SJSA1 (cell line): ENCODE measurements at places on chromosomes 5 and 9. TPM values are rescaled to one million over a fixed set of nuclear protein-coding genes. Genes with fewer than 3 reads are reported as not detected.

DNA sequence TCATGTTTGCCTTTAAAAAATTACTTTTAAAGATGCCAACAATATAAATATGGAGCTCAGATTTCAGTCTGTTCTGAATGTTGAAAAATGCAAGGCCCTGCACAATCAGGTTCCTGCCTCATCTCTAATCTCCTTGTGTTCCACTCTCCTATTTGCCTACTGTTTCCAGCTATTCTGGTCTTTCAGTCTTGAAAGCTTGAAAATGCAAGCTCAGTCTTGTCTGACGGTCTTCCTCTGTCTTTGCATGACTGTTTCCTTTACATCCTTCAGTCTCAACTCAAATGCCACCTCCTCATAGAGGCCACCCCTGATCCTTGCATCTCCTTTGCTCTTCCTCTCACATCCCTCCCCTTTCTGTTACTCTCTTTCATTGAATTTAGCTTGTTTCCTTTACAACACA lies 354.9 kb downstream of the KIF4B start:
- DNase-seq = no peak

DNA sequence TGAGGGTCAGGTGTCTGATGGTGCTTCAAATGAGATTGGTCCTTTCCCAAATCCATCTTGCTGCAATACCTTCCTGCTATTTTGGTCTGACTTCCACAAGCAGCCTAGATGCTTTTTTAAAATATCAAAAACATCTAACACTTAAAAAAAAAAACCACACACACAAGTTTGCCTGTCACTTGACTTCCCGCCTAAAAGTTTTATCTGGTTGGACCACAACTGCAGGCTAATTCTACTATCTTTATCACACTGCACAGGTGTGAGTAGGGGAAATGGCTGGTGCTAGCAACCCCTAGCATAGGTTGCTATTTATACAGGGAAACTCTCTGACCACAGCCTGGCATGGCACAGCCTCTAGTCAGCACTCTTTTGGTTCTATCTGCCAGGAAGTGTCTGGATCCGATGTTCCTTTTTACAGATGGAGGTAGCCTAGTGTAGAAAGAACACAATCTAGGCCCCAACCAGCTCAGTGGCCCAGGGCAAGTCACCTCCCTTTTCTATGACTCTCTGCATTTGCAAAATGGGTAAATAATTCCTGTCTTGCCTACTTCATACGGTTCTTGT lies at the start of gene HEMGN:
TSS of gene HEMGN (minus strand) at position 92 of the 564 bp plus-strand sequence. CDS start at position 56, 36 bp downstream.
- no peak for DNase-seq

GRCh38 chr5:160166973-160167623 lies 47.8 kb upstream of the PWWP2A start:
- DNase-seq = no peak

- no peak for DNase-seq
Measured at GRCh38 chr5:7793895-7794294, 57.0 kb downstream of the CFAP90 start.

DNA sequence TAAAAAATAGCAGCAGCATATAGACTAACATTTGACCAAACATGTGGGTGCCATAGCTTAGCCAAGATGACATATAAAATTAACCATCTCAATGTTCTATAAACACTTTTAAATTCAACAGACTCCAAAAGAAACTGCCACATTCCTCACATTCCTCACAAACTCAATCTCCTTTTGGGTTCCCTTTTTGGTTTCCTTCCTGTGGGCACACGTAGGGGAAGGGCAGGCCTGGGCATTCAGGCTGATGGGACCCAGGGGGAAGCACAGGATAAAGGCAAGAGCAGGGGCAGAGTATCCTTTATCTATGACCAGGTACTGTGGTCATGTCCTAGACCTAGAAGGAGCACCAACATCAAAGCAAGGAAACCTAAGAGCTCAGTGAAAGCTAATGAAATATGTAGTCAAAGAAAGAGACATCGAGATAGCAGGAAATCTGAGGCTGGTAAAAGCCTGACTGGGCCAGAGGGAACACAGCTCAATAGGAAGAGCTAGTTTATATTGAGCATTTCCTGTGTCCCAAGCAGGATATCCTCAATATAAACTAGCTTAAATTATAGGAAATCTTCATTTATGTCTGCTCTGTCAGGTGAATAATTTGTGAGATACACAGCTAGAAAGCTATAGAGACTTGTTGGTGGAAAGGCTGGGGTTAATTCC lies 13.6 kb upstream of the ERAP1 start:
- peak; percentile 61 for DNase-seq

- DNase-seq = no peak
Measured at GRCh38 chr9:127714020-127714750, 1.3 kb downstream of the PTRH1 start.

DNA sequence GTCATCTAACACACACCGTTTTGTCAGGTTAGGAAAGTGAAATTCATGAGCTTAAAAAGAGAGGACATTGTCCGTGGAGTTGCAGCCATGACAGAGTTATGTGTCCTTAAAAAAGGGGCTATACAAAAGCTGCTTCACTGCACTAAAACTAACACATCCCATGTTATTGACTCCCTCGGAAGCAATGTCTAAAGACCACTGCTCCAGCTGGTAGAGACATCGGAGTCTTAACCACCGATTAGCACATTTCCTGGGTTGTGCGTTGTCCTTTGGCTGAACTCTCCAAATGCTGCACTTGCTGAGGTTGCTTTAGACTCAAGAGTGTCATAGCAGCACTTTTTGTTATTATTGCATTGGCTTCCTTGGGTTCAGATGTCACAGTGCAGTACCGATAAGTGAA lies 128.3 kb upstream of the C9orf72 start:
- DNase-seq = no peak

Gene NCS1
- total RNA-seq = 31.5 and 44.6 TPM in 2 replicates

DNA sequence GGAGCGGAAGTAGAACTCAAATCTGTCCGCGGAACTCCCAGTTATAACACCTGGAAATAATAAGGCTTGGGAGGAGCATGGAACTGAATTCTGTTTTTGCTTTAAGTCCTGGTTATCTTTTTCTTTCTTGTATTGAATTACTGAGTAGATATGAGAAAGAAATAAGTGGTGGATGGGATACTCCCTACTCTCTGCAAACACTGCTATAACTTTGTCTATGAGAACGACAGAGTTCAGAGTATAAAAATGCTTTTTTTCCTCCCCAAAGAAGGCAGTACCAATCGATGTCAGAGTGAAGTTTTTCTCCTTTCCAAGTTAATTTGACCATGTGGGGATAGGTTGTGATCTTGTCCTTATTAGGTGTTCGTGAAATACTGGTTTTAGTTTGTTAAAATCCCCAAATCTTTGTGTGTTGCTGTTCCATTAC lies 1.2 kb downstream of the RIC1 start:
- DNase-seq = no peak

DNA sequence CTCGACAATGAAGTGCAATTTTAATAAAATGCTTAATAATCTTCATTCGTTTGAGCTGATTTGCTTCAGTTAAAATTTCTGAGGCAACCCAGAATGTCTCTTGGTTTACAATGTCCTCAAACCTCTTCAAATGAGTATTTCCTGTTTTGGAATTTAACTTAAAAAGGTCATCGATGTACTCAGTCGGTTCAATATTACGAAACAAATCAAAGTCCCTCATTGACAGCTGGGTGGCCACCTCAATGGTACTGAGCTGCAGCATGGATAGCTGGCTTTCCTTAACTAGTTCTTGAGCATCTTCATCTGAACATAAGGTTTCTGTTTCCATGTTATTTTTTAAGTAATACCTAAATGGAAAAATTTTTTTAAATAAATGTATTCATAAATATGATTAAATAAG lies 173.3 kb downstream of the RAPGEF6 start:
- DNase-seq = no peak

Gene NIPAL4
- 0.18 TPM in 1 of 2 replicates, not detected in the other for total RNA-seq

Gene CANX
- 813 and 826 TPM in 2 replicates for total RNA-seq

Gene NDST1
- total RNA-seq = 65.0 and 87.8 TPM in 2 replicates

GRCh38 chr9:95004411-95005277 lies 278.1 kb downstream of the AOPEP start:
- DNase-seq = peak; percentile 49

- no peak for DNase-seq
Measured at GRCh38 chr9:86749161-86749893, 198.0 kb downstream of the GAS1 start.

- DNase-seq = peak; percentile 69
Measured at GRCh38 chr5:172106511-172107356, 81.3 kb downstream of the STK10 start.

GRCh38 chr9:133261753-133262120 lies 13.3 kb downstream of the ABO start:
- DNase-seq = no peak

- DNase-seq = no peak
Measured at GRCh38 chr5:60453186-60453976, 246.6 kb downstream of the DEPDC1B start.

Gene CTSV
- total RNA-seq = 0.05 TPM in 1 of 2 replicates, not detected in the other

- peak; percentile 89 for DNase-seq
Measured at GRCh38 chr5:123752552-123753179, 240.7 kb downstream of the CSNK1G3 start.
